ENCODE measurements at places on chromosomes 2 and 18.

DNA sequence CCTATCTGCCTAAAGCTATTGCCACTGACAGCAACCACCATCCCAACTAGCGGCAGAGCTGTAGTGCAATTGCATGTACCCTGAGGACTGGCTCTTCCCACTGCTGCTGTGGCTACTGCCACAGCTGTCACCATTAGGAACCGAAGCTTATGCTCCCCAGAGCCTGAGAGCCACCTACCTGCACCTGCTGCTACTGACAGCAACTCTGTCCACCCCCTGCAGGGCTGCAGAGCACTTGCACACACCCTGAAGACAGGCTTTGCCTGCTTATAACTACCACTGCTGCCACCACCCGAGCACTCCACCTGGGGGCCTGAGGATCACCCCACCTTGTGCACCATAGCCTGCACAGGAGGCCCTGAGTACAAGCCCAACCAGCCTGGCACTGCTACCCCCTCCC, 217.6 kb upstream of the FOSL2 start:
- DNase-seq = no peak

GRCh38 chr2:206978746-206979145, 39.4 kb downstream of the CPO start:
- no peak for DNase-seq

GRCh38 chr2:172109988-172110811, 7.5 kb upstream of the DLX2 start:
- no peak for DNase-seq

- DNase-seq = no peak
Measured at GRCh38 chr2:205276116-205276777, 406.1 kb upstream of the NRP2 start.

GRCh38 chr18:35581898-35582641, 530 bp downstream of the GALNT1 start:
- no peak for DNase-seq

- DNase-seq = no peak
Measured at GRCh38 chr2:1546023-1546591, 132.8 kb downstream of the TPO start.

- DNase-seq = no peak
Measured at GRCh38 chr2:190607657-190608357, 41.1 kb upstream of the NAB1 start.

GRCh38 chr18:623761-624620, 27.2 kb downstream of the CLUL1 start:
- DNase-seq = peak; percentile 30

- no peak for DNase-seq
Measured at GRCh38 chr18:10793730-10794370, 268.0 kb downstream of the NAPG start.

DNA sequence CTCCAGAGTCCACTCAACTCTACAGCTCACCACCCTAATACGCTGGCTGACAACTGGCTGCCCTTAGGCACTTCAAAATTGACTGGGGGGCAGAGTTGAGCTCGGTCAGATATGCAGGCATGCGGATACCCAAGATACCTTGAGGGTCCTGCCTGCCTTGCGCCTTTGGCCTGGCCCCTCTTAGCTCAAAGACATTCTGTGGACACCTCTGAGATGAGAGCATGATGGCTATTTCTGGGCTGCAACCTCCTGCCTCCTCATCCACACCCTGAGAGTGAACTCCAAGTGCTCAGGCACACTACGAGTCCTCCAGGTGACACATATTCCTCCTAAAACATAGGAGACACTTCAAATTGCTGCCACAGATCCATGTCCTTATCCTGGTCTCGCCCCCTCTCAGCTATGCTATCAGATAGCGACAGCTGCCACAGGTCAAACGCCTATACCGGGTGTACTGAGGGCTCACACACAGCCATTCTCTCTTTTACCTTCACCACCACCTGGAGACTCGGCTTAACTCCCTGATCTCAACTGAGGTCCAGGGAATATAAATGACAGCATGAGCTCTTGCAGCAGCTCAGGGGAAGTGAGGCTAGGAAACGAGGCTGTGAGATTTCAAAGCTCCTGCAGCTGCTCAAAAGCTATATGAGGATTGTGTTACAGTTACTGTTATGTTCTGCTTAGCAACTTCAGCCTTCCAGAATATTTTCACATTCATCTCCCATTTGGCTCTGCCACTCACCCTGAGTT, 60.5 kb upstream of the TEX51 start:
- no peak for DNase-seq

GRCh38 chr2:42752314-42752713, 11.6 kb downstream of the OXER1 start:
- DNase-seq = no peak

DNA sequence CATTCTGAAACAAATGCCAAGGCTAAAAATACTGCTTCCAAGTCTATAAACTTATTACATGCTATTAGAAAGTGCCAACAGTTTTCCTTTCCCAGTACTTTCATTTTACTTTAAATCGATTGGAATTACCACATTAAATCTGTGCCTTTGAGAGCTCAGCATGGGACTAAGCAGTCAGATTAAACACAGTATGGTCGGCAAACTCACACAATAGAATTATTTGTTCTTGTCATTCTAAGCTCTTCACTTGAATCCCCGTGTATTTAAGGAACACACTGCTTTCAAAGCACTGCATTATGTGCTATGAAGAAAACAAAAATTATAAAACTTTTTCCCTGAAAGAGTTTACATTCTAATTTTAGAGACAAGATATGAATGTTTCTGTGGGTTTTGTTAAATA, 444.4 kb upstream of the SLC39A10 start:
- no peak for DNase-seq

GRCh38 chr18:10441472-10441871, 13.0 kb upstream of the APCDD1 start:
- no peak for DNase-seq

DNA sequence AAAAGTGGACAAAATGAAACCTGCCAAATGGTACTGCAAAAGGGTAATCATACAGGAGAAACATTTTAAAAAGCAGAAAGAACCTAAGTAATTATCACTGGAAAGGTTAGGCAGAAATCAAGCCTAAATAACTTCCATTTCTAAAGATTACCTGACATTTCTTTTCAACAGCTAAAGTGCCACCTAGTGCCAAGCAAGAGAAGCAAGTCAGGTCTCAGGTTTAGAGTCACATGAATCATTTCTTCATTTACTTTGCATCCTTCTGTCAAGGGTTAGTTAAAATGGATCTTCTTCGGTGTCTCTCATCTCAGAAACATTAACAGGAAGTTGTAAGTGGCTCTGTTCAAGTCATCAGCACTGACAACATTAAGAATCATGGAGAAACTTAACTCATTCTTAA, 90.3 kb downstream of the AKAIN1 start:
- DNase-seq = no peak

GRCh38 chr2:223591596-223591995, 10.6 kb downstream of the SCG2 start:
- DNase-seq = no peak

DNA sequence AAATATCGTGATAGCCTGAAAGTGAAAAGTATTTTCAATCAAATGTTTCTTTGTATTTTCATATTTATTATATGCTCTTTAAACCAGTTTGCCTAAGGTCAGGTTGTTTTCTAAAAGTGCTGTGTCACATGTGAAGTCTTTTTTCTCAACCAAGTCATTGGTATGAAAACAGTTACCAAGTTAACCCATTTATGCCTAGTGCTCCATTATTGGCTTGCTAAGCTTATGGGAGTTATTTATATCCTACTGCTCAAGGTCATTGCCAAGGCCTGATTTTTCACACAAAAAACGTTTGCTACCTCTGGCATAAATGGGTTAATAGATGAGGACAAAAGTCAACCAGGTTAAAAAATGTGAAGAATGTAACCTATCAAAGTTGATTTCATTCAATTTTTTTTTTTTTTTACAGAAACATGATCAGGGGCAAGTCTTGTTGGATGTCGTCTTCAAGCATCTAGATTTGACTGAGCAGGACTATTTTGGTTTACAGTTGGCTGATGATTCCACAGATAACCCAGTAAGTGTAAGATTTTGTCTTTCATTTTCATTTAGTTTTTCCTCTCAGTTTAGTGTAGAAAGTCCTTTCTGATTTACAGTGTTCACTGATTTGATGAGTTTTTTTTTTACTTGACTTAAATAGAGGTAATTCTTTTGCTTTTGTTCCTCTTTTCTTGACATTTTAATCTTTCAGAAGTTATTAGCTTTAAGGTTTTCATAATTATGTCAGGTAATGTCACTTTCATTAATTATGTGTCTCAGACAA, 102.6 kb downstream of the PTPN4 start:
- DNase-seq = no peak

GRCh38 chr2:138950486-138950885, 170.3 kb upstream of the NXPH2 start:
- no peak for DNase-seq

- DNase-seq = no peak
Measured at GRCh38 chr2:1598041-1598710, 146.1 kb downstream of the PXDN start.

All from stimulated activated CD8-positive, alpha-beta memory T cell treated with anti-CD3 and anti-CD28 coated beads, Interleukin-2, amount 100 ng/mL, for 48 hours (primary cell).